ENCODE measurements at places on chromosomes 11 and 22.

DNA sequence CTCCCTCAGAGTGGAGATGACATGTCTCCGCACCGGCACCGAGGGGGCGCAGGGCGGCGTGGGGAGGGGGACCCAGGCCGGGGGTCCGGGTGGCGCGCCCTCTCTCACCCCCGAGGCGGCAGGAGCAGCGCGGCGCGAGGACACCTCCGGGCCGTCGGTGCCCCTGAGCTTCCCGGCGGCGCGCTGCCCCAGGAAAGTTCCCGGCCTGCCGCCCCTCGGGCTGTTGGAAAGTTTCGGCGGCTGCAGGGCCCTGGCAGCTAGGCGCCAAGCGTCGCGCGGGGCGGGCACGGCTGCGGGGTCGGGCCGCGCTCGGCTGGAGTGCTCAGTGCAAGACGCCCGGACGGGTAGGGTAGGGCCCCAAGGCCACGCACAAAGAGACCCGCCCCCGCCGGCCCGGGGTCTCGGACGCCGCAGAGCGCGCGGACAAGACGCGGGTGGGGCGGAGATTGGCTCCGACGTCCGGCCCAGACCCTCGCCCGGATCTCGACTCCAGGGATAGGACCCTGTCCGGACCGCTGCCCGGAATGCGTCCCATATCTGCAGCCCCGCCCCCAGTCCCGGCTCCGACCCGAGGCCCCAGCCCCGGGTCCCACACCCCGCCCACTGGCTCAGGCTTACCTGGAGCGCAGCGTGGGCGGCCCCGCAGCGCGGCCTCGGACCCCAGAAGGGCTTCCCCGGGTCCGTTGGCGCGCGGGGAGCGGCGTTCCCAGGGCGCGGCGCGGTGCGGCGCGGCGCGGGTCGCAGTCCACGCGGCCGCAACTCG is 471 bp downstream of the ARVCF start:
- DNase-seq = peak; percentile 99
- peaks cover 74% of the 10 kb centered on the region for H3K4me1 ChIP-seq
- H3K4me3 ChIP-seq = peak overlapping the region; percentile 66
- peaks cover 8% of the 10 kb centered on the region for H3K27me3 ChIP-seq
- H3K36me3 ChIP-seq = peaks cover 8% of the 10 kb centered on the region
- H3K27ac ChIP-seq = peak overlapping the region; percentile 61

DNA sequence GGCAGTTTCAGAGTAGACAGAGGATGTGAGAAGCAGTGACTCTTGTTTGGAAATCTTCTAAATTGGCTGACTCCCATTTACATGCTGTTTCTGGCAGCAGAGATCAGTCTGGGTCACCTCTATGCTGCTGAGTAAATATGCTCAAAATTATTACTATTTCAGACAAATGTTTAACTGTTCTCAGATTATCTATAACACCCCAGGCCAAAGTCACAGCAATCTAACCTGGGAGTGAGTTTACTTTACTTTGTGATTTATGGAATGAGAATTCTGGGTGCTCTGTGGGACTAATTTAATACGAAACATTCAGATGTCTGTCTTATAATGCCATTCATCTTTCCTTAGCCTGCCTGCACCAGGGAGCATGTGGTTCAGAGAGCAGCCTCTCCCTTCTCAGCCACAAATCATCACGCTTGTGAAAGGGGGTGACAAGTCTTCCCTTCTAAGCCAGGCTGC is 282.5 kb upstream of the MPPED2 start:
- no peak for DNase-seq
- H3K27me3 ChIP-seq = no peaks in the 10 kb centered on the region
- H3K4me3 ChIP-seq = no peak overlapping the region
- no peak overlapping the region for H3K27ac ChIP-seq
- no peaks in the 10 kb centered on the region for H3K36me3 ChIP-seq
- no peaks in the 10 kb centered on the region for H3K4me1 ChIP-seq

GRCh38 chr22:41260871-41261270 is 20.1 kb upstream of the CHADL start:
- DNase-seq = no peak
- H3K27ac ChIP-seq = no peak overlapping the region
- H3K4me3 ChIP-seq = no peak overlapping the region

- no peaks in the 10 kb centered on the region for H3K36me3 ChIP-seq
- DNase-seq = no peak
- peaks cover 12% of the 10 kb centered on the region for H3K27me3 ChIP-seq
Measured at GRCh38 chr11:122879785-122880184, 2.8 kb upstream of the JHY start.

DNA sequence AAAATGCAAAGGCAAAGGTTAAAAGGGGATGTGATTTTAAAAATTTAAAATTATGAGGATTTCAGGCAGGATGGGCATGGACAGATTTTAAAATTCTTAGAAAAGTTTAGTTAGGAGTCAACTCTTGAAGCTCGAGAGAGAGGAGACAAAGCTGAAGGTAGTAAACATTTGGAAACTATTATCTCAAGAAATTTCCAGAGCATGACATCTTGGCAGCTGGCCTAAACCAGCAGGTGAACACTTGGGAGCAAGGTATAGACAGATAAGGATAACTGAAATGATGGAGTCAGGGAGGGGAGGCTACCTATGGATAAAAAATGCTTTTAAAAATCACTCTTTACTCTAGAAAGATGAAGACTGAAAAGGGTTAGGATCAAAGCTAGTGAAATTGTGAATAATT is 13.7 kb downstream of the POU2AF3 start:
- DNase-seq = no peak
- no peaks in the 10 kb centered on the region for H3K4me1 ChIP-seq
- H3K27ac ChIP-seq = no peak overlapping the region
- H3K27me3 ChIP-seq = peaks cover 8% of the 10 kb centered on the region

DNA sequence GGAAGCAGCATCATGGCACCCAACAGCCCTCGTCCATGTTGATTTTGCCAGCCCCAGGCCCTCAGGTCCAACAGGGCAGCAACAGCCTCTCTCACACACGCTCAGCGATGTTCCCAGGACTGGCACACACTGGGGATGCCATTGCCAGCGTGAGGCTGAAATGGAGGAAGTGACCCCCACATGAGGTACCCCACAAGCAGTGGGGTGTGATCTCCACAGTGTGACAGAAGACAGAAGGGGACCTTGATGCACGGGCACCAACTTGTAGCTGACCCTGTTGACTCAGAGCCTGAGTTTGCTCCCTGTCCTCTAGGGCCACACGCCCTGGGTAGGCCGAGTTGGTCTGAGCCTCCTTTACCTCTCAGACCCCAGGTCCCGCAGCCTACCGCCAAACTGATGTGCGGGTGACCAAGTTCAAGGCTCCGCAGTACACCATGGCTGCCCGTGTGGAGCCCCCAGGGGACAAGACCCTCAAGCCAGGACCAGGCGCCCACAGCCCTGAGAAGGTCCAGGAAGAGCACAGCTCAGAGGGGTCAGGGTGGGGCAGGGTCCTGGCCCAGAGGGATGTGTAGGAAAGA is 6.2 kb downstream of the SCGB1C1 start:
- peaks cover 33% of the 10 kb centered on the region for H3K4me1 ChIP-seq
- H3K27ac ChIP-seq = no peak overlapping the region
- peaks cover 25% of the 10 kb centered on the region for H3K36me3 ChIP-seq
- DNase-seq = no peak

- H3K27me3 ChIP-seq = peaks cover 48% of the 10 kb centered on the region
- H3K27ac ChIP-seq = no peak overlapping the region
- H3K36me3 ChIP-seq = no peaks in the 10 kb centered on the region
- no peaks in the 10 kb centered on the region for H3K4me1 ChIP-seq
- no peak for DNase-seq
Measured at GRCh38 chr11:11983427-11983826, 25.0 kb downstream of the DKK3 start.

DNA sequence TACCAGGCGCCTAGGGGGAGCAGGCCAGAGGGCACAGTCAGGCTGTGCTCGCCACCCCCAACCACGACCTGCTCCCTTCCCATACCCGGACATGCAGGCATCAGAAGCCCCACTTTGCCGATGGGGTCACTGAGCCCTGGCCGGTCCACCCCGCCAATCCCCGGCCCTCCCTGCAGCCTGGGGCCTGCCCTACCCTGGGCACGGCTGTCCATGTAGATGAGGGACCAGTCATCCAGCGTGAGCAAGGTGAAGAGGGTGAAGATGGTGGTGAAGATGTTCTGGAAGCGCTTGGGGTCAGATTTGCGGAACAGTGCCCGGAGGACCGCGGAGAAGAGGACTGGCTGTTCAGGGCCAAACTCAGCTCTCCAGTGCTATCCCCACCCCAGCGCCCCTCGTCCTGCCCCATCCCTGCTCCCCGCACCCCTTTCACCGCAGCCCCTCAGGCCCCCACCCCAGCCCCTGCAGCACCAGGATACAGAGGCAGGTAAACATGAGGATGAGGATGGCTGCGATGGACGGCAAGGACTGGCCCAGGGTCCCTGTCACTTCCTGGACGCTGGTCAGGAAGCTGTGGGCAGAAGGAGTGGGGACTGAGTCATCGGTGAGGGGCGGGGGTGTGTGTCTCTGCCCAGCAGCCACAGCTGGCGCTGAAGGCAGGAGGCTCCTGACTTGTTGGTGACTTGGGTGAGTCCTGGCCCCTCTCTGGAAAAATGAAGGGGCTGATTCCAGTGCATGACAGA is 5.5 kb downstream of the CATSPER1 start:
- no peaks in the 10 kb centered on the region for H3K27me3 ChIP-seq
- H3K27ac ChIP-seq = no peak overlapping the region
- H3K4me3 ChIP-seq = no peak overlapping the region
- H3K36me3 ChIP-seq = no peaks in the 10 kb centered on the region

GRCh38 chr22:45425101-45425500 is 11.6 kb downstream of the RIBC2 start:
- no peak overlapping the region for H3K27ac ChIP-seq
- peaks cover 49% of the 10 kb centered on the region for H3K27me3 ChIP-seq
- H3K36me3 ChIP-seq = no peaks in the 10 kb centered on the region
- H3K4me1 ChIP-seq = no peaks in the 10 kb centered on the region

GRCh38 chr11:20360650-20361049 is 2.9 kb upstream of the HTATIP2 start:
- H3K27me3 ChIP-seq = no peaks in the 10 kb centered on the region
- no peaks in the 10 kb centered on the region for H3K36me3 ChIP-seq
- peaks cover 15% of the 10 kb centered on the region for H3K4me1 ChIP-seq
- DNase-seq = no peak
- H3K27ac ChIP-seq = 0 out of 3 replicates have a peak overlapping the region, but pooled peaks have one; percentile 48

DNA sequence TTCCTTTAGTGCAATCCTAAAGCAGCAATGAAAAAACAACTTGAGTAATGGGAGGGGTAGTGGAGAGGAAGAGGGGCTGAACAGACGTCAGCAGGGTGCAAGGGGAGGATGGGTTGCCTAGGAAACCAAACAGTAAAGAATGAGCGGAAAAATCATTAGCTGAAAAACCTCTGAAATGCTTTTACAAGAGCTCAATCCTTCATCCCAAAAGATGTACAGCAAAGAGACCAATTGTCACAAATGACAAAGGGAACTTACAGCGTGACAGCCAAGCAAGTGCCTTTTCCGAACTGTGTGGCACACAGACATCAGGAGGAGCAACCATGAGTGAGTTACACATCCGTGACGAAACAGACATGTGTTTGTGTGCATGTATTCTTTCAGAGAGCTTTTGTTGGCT is 104.6 kb downstream of the SIK3 start:
- DNase-seq = no peak
- H3K4me1 ChIP-seq = peaks cover 10% of the 10 kb centered on the region
- H3K27me3 ChIP-seq = no peaks in the 10 kb centered on the region

GRCh38 chr11:92099183-92099582 is 125.4 kb upstream of the FAT3 start:
- DNase-seq = no peak
- no peak overlapping the region for H3K27ac ChIP-seq
- no peaks in the 10 kb centered on the region for H3K36me3 ChIP-seq
- H3K4me1 ChIP-seq = no peaks in the 10 kb centered on the region
- no peaks in the 10 kb centered on the region for H3K27me3 ChIP-seq
- no peak overlapping the region for H3K4me3 ChIP-seq

- no peaks in the 10 kb centered on the region for H3K4me1 ChIP-seq
- no peak overlapping the region for H3K4me3 ChIP-seq
- H3K36me3 ChIP-seq = no peaks in the 10 kb centered on the region
- no peak overlapping the region for H3K27ac ChIP-seq
Measured at GRCh38 chr11:117610901-117611300, 186.1 kb downstream of the DSCAML1 start.

DNA sequence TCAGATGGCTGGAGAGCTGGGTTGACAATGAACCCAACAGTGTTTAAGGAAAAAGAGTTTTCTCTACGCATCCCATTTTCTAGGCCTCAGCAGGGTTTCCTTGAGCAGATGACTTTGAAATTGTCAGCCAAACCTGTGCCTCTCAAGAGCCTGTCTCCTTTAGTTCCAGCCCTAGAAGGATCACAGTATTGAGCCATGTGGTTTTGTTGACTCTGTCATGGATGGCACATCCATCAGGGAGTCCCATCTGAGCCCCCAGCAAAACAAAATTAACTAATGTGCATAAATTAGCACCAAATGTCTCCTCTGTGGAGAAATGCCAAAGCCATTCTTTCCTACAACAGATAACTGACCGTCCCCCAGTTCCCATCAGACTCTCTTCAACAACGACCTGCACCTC is 103.8 kb upstream of the BLID start:
- no peaks in the 10 kb centered on the region for H3K27me3 ChIP-seq
- H3K36me3 ChIP-seq = no peaks in the 10 kb centered on the region
- H3K4me3 ChIP-seq = no peak overlapping the region
- no peaks in the 10 kb centered on the region for H3K4me1 ChIP-seq
- no peak overlapping the region for H3K27ac ChIP-seq

DNA sequence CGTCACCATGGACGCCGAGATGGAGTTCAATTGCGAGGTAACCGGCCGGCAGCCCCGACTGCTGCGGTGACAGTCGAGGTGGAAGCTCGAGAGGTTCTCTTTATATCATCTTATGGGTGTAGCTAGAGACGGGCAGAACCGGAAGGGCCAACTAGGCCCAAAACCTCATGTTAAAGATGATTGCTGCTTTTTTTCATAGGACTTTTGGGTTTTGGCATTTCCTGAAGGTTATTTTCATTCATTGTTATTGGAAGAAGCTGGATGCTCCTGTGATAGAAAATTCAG is 585 bp downstream of the NF2 start:
- H3K27me3 ChIP-seq = no peaks in the 10 kb centered on the region
- peak overlapping the region; percentile 84 for H3K27ac ChIP-seq
- DNase-seq = no peak
- 0 out of 3 replicates have a peak, but pooled peaks cover 5% of the 10 kb centered on the region for H3K4me1 ChIP-seq
- peak overlapping the region; percentile 86 for H3K4me3 ChIP-seq

Data from K562 (cell line).